ENCODE measurements at places on chromosomes 2 and 18. TPM values are rescaled to one million over a fixed set of nuclear protein-coding genes. Genes with fewer than 3 reads are reported as not detected.

Gene CDH19
- polyA plus RNA-seq, result 1.1 TPM

Gene EVX2
- not detected for polyA plus RNA-seq

Gene PUS10
- polyA plus RNA-seq, result 11.3 TPM

Gene ROCK1
- polyA plus RNA-seq, result 68.3 TPM

Gene STARD6
- 0.36 TPM for polyA plus RNA-seq
